ENCODE measurements at places on chromosomes 7 and 10. TPM values are rescaled to one million over a fixed set of nuclear protein-coding genes. Genes with fewer than 3 reads are reported as not detected.

Gene ECHDC3
- 94.6 TPM for total RNA-seq

Gene SPDYE16
- not detected for total RNA-seq

Gene ZDHHC4
- 35.9 TPM for total RNA-seq

Gene CASTOR2
- total RNA-seq = 29.0 TPM

Gene PGAM2
- 967 TPM for total RNA-seq

Gene RAB19
- not detected for total RNA-seq

Gene SLC16A9
- 0.40 TPM for total RNA-seq

Gene TMEM270
- not detected for total RNA-seq

Gene GCK
- 1.4 TPM for total RNA-seq

Gene OR2A42
- not detected for total RNA-seq

Gene ITGB8
- 4.8 TPM for total RNA-seq

Gene OPALIN
- not detected for total RNA-seq

Gene CROT
- 8.8 TPM for total RNA-seq

Gene FRAT1
- 6.8 TPM for total RNA-seq

Gene AP3M1
- 27.9 TPM for total RNA-seq

Gene FGL2
- 11.9 TPM for total RNA-seq

Gene GLI3
- total RNA-seq = 4.4 TPM

Gene IL6
- total RNA-seq = 1.2 TPM

Gene PHKG1
- total RNA-seq = 30.4 TPM

Gene WDR86
- 0.37 TPM for total RNA-seq

Gene UPK3BL2
- total RNA-seq = 2.9 TPM

Gene CHAT
- not detected for total RNA-seq

Gene PILRA
- total RNA-seq = 3.2 TPM

Gene TUBB8
- not detected for total RNA-seq

Gene C10orf143
- 1.3 TPM for total RNA-seq

Gene SPDYE2B
- total RNA-seq = not detected

Gene HGF
- total RNA-seq = 2.4 TPM

Gene CDHR3
- total RNA-seq = 0.89 TPM

Gene STEAP1
- total RNA-seq = 1.5 TPM

Gene GPR37
- total RNA-seq = not detected

Gene TAS2R41
- total RNA-seq = not detected

Gene SLC13A1
- not detected for total RNA-seq

Gene ZNF22
- 12.6 TPM for total RNA-seq

Gene LFNG
- total RNA-seq = 6.4 TPM

Gene ETV1
- 29.8 TPM for total RNA-seq

Gene MMD2
- total RNA-seq = not detected

Gene LIPM
- total RNA-seq = not detected

Gene HTRA1
- 46.6 TPM for total RNA-seq

Gene FAM185A
- 9.3 TPM for total RNA-seq

Gene SPDYE8
- not detected for total RNA-seq

Gene TES
- 26.2 TPM for total RNA-seq

Gene MGMT
- 16.7 TPM for total RNA-seq

Gene TMEM213
- total RNA-seq = not detected

Gene SYNPO2L
- total RNA-seq = 237 TPM

Gene GPR158
- total RNA-seq = not detected

Gene TMEM184A
- total RNA-seq = 0.22 TPM

Gene FAM25C
- not detected for total RNA-seq

Gene MYH16
- total RNA-seq = not detected

Gene ANK3
- 188 TPM for total RNA-seq

Gene GIMAP7
- total RNA-seq = 24.1 TPM

Gene SPDYE3
- total RNA-seq = not detected

Gene ELOVL3
- total RNA-seq = not detected

Gene OR2A1
- not detected for total RNA-seq

Gene HTR5A
- not detected for total RNA-seq

Gene NME8
- total RNA-seq = not detected

Gene SPDYE1
- not detected for total RNA-seq

Gene RBP3
- not detected for total RNA-seq

Gene ZNF33A
- 23.6 TPM for total RNA-seq

Gene CCDC136
- total RNA-seq = 6.5 TPM

Gene CAV1
- total RNA-seq = 362 TPM

Data from left ventricle myocardium superior (tissue), 1 donor.